Activated naive CD4-positive, alpha-beta T cell treated with anti-CD3 and anti-CD28 coated beads, Interleukin-2, amount 50 U/mL, for 72 hours (primary cell): ENCODE measurements at places on chromosomes 6 and 20.

DNA sequence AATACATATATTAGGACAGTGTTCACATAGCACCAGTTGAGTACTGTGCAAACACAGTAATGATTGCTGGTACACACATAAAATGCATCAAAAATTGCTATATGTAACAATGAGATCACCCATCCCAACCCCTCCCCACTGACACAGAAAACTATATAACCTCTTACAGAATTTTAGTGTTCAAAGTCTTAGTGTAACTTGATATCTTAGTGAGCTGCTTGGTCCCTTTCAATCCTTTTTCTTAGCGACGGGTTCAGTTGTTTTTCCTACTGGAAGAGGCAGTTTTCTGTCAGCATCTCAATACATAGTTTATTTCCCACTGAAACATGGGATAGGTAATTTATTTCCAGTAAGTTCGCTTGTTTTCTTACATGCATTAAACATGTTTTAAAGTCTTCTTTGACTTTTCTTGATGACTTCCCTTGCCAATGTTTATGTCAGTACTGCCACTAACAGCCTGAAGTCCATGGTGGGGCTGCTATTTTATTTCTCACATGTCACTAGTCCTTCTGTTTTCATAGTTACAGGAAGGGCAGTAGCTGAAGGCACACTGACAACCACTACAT, 96.4 kb upstream of the FOXC1 start:
- DNase-seq, result no peak

- no peak for DNase-seq
Observed at GRCh38 chr6:128358244-128358776, 162.1 kb downstream of the PTPRK start.

GRCh38 chr20:58832457-58832856, 18.2 kb downstream of the GNAS-AS1 start:
- no peak for DNase-seq

DNA sequence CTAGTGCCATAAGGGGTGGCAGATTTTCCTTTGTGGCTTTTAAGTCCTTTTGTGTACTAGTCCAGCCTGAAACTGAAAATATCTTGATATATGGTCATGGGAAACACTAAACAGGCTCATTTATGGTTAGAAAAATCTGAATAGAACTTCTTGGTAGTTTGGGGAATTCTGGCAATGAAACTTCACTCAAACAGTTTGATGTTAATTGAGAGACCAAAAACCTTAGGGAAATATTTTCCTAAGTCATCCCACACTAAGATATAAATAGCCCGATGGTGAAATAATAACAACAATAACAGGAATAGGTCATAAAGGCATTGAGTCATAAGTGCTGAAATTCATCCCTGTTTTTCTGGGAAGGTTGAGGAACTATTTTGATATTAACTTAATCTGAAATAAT, 146.2 kb upstream of the SMLR1 start:
- DNase-seq, result no peak

DNA sequence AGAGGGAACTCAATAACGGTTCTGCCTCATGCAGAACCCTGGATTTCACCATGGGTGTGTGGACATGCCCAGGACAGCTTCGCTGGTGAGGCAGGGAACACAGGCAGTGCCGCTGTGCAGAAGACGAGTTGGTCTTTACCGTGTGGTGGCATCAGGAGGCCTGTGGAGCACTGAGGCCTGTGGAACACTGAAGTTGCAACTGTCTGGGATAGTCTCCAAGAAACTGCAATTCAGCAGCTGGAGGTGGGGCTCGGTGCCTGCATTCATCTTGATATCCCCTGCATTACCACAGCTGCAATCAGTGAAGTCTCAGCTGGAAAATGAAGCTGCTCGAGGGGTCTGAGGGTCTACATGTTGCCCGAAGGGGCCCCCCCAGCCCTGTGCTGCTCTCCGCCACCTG, 202.4 kb upstream of the CDH4 start:
- no peak for DNase-seq

- DNase-seq, result no peak
Observed at GRCh38 chr6:108029226-108029921, 45.2 kb downstream of the OSTM1 start.

GRCh38 chr20:25023356-25023755, 30.8 kb upstream of the APMAP start:
- DNase-seq, result no peak

GRCh38 chr6:101545191-101545590, 151.7 kb downstream of the GRIK2 start:
- DNase-seq, result no peak

DNA sequence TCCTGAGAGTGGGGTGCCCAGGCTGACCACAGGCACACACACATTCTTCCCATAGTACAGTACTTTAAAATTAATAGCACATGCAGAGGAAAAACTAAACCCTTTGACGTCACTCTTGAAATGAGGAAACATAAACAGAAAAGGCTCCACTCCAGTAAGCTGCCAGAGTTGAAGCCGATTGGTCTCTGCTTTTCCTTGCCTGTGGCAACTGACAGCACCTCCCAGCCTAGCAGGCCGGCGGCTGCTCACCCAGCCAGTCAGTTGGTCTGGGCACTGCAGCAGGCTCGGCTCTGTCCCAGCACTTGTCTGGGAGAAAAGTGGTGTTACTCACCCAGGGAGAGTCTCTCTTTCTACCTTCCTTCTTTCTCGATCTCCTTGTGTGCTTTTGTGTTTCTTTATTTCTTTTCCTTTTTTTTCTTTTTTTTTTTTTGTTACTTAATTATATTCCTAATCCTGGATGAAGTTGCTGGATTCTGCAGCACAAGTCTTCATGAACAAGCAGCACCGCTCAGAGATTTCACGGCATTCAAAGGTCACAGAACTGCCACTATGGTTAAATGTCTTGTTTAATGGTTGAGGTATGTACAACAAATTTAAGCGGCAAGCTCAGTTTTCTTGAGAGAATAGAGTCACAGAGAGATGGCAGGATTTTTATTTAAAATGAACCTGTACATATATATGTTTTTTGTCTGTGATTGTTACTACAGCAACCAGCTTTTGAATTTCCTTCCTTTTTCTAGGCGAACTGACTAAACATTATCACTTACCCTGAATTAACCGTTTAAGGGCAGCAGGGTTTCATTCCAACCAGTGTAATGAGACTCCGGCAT, at the start of gene PDE7B:
Gene PDE7B, plus strand, starts transcription at position 260 of the 830 bp plus-strand sequence.
- no peak for DNase-seq

- no peak for DNase-seq
Observed at GRCh38 chr6:72560721-72561593, 60.9 kb upstream of the KCNQ5 start.

DNA sequence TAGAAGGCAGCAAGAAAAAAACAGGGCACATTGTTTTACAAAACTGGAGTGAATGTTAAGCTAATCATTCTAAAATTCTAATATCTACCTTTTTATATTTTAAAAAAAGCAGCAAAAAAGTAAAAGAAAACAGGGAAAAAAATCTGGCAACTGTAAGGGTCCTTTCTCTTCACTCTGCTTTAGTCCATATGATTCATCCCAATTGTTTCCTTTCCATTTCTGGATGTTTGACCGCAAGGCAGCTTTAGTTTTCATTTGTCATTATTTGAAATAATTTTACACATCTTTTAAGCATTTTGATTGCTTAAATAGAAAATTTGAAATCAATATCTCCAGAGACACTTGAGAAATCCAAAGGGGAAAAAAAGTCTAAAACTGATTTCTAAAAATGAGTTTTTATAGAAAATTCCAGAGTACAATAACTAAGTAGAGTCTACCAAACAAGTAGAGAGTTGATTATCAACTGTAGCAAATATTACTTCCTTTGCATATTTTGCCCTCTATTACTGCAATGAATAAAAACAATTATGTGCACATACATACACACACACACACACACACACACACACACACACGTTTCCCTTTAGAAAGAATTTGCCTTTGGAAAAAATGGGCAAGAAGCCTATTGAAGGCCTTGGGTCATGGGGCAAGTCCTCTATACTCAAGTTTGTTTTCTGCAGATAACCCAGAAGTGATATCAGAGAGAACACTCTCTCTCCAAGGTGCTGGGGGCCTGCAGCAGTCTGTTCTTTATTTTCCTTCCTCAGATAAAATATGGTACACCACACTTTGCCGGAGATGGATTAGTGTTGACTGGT, 259.7 kb downstream of the HACE1 start:
- no peak for DNase-seq

GRCh38 chr6:109187399-109188114, 92.2 kb downstream of the CEP57L1 start:
- peak; percentile 56 for DNase-seq

- no peak for DNase-seq
Observed at GRCh38 chr6:147508042-147508865, at the start of gene SAMD5. SAMD5 (plus strand) TSS chr6:147508690; CDS start chr6:147508929, 239 bp downstream.

- DNase-seq, result no peak
Observed at GRCh38 chr6:166474721-166475565, 92.2 kb upstream of the MPC1 start.

GRCh38 chr6:63538550-63538949, 33.7 kb upstream of the LOC128125822 start:
- DNase-seq, result no peak

DNA sequence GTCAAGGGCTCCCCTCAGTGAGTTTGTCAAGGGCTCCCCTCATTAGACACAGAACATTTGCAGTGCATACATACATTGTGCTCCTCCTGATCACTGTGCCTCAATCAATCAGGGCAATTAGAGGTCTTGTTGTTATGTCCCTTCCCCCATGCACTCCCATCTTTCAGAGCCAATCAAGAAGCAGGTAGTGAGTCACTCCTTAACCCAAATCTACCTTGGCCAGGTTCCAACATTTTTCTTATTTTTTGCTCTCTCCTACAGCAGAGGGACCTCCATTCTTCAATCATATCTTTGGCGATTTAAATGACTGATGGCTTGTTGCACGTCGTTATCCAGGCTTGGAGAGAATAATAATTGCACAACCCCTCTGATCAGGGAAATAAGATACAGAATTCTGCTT, 409.9 kb upstream of the SPTLC3 start:
- DNase-seq, result no peak

- no peak for DNase-seq
Observed at GRCh38 chr20:47815866-47816265, 30.6 kb upstream of the SULF2 start.

DNA sequence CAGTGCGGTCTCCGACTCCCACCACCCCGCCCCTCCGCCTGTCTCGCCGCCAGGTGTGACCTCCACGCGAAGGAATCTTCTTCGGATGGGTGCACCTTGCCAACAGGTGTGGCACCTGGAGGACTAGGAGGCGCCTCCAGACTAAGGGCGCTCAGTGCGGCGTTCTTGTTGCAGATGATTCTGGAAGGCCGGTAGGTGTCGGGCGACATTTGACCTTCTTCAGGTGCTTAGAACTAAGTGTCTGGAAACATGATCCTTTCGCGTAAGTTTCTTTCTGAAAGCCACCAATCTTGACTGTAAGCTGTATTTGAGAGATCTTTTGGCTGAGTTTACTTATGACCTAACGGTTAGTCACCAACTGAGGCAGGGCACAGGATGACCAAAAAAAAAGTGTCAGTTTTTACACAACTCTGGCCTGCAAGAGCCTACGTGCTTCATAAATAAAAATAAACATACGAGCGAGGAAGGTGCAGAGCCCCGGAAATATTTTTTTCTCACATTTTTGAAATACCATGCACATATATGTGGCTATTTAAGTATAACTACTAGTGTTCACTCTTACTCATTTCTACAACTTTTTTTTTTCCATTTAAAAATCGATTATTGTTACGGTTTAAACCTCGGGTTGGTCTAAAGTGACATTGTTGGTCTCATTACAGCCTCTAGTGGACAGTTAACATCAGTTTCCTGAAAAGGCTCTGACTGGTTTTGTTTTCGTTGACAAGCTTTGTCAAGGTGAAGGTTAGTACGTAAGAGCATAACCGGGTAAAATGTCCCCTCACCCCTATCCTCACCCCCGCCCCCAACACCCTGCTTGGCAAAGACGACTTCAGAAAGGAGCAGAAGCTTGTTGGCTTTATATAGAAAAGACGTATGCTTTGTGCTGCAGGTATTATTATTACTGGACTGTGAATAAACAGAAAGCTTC, 1.6 kb upstream of the ATXN1 start:
- DNase-seq, result peak; percentile 30

DNA sequence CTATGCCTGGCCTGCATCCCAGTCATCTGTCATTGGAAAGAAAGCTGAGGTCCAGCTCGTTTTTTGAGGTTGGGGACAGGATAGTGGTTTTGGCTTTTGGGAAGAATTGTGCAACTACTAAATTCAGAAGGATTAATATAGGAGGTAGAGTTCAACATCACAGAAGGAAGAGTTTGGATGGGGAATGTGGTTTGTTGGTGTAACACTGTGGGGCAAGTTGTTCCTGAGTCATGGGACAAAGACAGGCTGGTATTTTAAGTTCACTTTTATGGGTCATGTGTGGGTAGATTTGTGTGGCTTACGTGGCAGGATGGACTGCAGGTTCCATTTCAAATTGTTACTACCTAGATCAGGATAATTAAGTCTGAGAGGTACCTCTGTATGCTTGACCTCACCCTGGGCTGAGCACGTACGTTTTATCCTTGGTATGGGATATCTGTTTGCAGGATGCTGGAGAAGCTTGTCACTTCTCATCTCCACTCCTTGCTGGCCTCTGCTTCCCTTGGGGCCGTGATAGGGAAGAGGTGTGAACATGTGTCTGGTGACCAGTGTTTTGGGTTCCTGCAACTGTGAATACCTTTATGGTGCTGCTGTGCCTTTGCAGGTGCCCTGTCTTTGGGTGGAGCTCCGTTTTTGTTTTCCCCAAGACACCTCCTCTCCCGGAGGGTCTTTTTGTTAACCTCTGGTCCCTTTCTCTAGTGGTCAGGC, 177.6 kb downstream of the JARID2 start:
- DNase-seq, result no peak

- DNase-seq, result peak; percentile 20
Observed at GRCh38 chr6:24858177-24858653, 59.5 kb upstream of the ARMH2 start.

DNA sequence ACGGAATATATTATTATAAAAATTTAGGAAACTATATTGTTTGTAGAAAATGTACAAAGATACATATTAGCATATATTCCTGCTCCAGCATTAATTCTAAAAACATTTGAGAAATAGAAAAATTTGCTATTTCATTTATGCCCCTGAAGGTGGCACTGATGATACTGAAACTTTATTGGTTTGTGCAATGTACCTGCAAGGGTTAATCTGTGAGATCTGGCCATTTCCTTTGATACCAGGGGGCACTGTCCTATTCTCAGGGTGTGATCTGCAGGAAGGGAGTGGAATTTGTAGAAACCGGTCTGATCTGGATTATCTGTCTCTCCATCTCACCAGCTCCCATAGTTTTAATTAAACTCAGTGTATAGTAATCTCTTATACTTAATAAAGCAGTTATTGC, 625.1 kb upstream of the IMPG1 start:
- DNase-seq, result no peak

GRCh38 chr20:49028684-49029083, 17.4 kb upstream of the CSE1L start:
- no peak for DNase-seq

DNA sequence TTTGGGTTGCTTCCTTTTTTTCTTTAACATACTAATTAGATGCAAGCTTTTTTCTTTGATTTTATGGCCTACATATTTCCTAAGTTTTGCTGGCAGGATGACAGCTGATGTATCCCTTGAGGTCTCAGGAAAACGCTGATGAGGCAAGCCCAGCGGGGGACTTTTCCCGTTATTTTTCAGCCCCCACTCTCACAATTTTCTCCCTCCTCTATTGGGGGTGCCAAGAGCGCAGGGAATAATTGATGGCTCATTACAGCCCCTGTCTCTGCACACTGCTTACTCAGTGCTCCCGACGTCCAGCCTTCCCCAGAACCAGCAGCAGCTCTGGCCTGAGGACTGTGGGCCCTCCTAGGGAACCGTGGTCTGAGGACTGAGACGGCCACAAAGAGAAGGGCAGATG, 38.6 kb upstream of the VSTM2L start:
- no peak for DNase-seq

GRCh38 chr20:48105526-48105925, 320.2 kb upstream of the SULF2 start:
- no peak for DNase-seq
